ENCODE measurements at places on chromosomes 7 and 10.

GRCh38 chr7:87404674-87405073 is 59.2 kb downstream of the CROT start:
- no peak for DNase-seq

DNA sequence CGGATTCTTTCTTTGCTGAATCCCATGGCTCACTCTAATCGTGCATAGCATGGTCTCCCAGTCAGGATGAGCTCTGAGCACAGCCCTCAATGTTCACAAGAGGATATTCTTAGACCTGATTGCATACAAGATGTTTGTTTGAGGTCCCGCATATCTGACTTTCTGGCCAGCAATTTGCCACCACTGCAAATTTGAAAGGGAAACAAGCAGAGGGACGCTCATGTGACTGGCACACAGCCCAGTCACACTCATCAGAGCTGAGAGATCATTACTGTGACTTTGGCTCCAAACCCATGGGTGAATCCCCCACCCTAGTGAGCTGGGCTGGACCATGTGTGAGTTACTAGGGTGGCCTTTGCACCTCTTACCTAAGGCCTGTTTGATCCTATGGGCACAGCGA is 9.9 kb downstream of the TAS2R41 start:
- DNase-seq: peak; percentile 20

DNA sequence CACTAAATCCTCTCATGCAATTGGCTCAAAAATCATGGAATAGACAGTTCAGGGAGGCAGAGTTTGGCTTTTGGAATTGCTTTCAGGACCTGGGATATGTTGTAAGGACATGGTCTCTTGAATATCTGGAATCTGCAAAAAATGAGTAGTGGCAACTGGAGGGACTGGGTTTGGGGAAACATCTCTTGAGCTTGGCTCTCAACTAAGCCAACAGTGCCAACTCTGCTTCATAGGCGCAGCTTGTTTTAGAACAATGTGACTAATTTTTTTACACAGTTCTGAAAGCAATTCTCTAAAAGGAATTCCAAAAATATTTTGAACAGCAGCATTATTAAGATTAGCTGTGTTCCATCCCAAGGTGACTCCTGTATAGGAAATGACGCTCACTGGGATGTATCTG is 121.5 kb upstream of the DPP6 start:
- no peak for DNase-seq

DNA sequence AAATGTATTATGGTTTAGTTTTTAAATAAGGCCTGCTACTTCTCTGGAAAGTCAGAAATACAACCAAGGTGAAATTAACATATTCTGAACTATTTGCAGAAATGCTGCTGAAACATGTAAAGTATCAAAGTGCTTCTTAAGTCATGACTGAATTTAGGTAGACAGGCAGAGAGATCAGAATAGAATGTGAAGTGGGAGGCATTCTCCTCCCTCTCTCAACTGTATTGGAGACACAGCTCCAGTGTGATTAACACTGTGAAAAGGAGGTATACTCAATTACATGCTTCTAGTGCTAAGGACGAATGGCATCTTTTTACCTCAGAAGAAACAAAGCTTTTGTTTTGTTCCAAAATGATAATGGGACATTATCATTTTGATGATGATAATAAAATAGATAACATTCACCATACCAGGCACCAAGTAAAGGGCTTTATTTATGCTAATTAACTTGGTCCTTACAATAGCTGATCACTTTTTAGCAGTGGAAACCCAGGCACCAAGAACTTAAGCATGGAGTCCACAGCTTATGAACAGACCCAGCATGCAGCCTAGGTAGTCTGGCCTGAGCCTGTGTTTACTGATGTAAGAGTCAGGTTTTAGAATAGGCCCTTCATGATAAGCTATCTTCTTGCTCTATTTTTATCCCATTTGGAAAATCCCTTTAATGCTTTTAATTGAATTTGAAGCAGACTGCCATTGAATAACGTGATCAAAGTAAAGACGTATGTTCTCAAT is 26.0 kb downstream of the PPP1R9A start:
- DNase-seq: no peak

DNA sequence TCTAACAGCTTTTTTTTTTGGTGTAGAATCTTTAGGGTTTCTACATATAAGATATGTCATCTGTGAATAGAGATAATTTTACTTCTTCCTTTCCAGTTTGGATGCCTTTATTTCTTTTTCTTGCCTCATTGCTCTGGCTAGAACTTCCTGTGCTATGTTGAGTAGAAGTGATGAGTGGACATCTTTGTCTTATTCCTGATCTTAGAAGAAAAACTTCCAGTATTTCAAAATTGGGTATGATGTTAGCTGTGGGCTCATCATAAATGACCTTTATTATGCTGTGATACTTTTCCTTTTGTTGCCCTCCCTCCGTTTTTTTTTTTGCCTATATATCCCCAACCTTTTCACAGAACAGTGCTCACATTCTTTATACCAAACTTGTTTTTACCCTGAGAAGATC is 8.8 kb downstream of the AGK start:
- no peak for DNase-seq

GRCh38 chr7:131970602-131971001 is 414.2 kb upstream of the PODXL start:
- no peak for DNase-seq

DNA sequence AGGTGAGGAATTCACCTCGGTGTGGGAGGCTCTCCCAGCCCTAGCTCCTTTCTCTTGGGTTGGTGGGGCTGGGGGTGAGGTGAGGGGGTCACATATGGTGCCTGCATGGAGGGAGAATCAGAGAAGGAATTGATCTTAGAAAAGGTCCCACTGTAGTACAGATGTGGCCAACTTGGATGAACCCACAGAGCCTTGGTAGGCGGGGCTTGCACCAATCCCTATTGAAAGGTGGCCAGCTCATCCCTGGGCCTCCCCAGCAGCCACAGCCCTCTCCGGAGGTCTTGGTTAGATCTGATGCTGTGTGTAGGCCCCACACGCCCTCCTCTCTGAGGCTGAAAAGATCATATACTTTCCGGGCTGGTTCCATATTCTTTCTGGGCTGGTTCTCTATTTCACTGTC is 19.0 kb downstream of the HKDC1 start:
- no peak for DNase-seq

GRCh38 chr10:5902511-5903274 is 12.7 kb downstream of the FBH1 start:
- no peak for DNase-seq
